HFFc6 (cell line): ENCODE measurements at places on chromosomes 1 and 21. TPM values are rescaled to one million over a fixed set of nuclear protein-coding genes. Genes with fewer than 3 reads are reported as not detected.
A peak's percentile ranks its signal among the peaks of the same experiment; 100 is the strongest.

DNA sequence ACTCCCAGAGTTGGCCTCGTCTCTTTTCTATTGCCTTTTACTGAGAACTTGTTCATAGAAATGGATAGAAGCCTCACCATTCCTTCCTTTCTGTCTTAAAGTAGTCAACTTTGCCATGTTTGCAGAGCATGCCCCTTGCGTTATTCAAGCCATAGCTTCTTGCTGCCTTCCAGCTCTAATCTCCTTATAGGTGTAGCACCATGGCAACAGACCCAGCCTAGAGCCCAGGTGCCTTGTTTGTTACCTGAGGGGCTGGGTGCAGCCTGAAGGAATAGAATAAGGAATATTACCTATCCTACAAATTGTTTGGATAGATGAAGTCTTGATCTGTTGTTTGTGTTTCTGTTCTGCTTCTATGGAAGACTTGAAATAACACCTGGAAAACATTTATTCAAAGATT lies 59.9 kb downstream of the CLEC20A start:
- no peak overlapping the region for H3K4me3 ChIP-seq
- peaks cover 21% of the 10 kb centered on the region for H3K36me3 ChIP-seq
- no peaks in the 10 kb centered on the region; the same call in 1 of the 2 replicates for H3K27me3 ChIP-seq
- no peak overlapping the region for H3K27ac ChIP-seq

- H3K27me3 ChIP-seq, result no peaks in the 10 kb centered on the region; the same call in 1 of the 2 replicates
- no peak overlapping the region for H3K4me3 ChIP-seq
- no peaks in the 10 kb centered on the region for H3K36me3 ChIP-seq
- H3K4me1 ChIP-seq, result peaks cover 5% of the 10 kb centered on the region; the same call in 1 of the 2 replicates
- peak; percentile 3 for DNase-seq
- H3K27ac ChIP-seq, result no peak overlapping the region
These were observed 196.2 kb upstream of the APP start for GRCh38 chr21:26366781-26367180.

DNA sequence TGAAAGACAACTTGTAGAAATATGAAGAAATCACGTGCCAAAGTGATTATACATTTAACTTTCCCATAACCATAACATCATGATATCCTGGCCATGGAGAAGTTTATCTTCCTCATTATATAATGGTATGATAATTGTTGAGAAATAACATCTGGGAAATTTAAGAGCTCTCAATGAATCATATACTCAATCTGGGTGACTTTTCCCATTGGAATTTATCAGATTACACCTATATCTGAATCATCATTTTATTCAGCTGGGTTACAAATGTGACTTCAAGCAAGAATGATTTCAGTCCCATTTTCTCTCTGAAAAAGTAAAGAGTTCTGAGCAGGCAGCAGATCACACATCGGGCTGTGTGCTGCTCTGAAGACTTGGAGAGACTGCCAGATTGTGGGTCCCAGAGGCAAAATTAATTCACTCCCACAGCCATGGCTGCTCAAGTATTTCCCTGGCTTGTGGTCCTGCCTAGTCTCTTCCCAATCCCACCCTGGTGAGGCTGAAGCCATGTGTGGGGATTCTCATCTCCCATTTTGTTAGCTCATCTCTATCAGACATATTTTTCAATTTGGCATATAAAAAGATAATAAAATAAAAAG lies 278.0 kb downstream of the MRPL39 start:
- H3K27ac ChIP-seq, result peak overlapping the region; percentile 96
- peak; percentile 83 for DNase-seq
- H3K36me3 ChIP-seq, result peaks cover 23% of the 10 kb centered on the region
- no peaks in the 10 kb centered on the region for H3K27me3 ChIP-seq

DNA sequence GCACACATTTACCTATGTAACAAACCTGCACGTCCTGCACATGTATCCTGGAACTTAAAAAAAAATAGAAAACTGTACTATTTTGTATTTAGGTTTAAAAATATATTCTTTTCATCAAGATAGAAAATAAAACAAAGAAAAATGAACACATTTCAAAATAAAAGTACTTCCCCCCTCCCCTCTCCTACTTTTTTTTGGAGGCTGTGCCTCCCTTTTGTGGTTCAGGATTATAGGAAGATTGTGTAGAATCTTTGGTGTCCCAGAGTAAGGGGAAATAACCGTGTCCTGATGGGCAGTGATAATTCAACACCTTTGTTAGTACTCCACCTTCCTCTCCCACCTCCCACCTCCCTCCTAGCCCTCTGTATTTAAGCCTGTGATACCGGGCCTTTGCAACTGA lies 40.1 kb downstream of the TRIM62 start:
- DNase-seq, result no peak
- H3K4me3 ChIP-seq, result no peak overlapping the region
- no peak overlapping the region for H3K27ac ChIP-seq
- H3K4me1 ChIP-seq, result peaks cover 36% of the 10 kb centered on the region

DNA sequence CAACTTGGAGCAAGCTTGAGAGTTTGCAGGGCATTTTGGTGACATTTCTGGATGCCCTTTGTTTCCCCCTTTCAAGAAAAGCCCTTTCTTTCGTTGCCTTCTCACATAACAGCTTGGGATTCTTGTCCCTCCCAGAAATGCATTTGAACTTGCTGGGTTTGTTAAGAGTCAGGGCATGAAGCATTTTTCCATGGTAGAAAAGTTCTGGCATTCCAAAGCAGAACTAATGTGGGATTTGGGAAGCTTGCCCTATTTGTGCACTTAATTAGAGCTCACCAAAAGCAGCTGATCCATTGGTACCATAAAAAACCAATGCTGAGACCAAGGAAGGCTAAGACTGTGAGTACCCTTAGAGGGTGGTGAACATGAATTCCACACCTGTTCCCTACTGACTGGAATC lies 99.8 kb upstream of the HOOK1 start:
- H3K27ac ChIP-seq, result no peak overlapping the region
- no peak for DNase-seq
- H3K27me3 ChIP-seq, result no peaks in the 10 kb centered on the region; the same call in 1 of the 2 replicates

DNA sequence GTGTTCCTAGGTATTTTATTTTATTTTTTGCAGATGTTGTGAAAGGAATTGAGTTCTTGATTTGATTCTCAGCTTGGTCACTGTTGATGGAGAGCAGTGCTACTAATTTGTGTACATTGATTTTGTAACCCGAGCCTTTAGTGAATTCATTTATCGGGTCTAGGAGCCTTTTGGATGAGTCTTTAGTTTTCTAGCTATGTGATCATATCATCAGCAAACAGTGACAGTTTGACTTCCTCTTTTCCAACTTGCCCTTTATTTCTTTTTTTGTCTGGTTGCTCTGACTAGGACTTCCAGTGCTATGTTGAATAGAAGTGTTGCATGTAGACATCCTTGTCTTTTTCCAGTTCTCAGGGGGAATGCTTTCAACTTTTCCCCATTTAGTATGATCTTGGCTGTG lies 138.9 kb downstream of the LHX8 start:
- no peak for DNase-seq
- no peaks in the 10 kb centered on the region for H3K27me3 ChIP-seq
- H3K4me3 ChIP-seq, result no peak overlapping the region
- H3K4me1 ChIP-seq, result no peaks in the 10 kb centered on the region
- no peak overlapping the region for H3K27ac ChIP-seq

GRCh38 chr21:45011426-45011825 lies 63.0 kb upstream of the ADARB1 start:
- peaks cover 28% of the 10 kb centered on the region for H3K27me3 ChIP-seq
- no peak overlapping the region for H3K27ac ChIP-seq
- no peak overlapping the region for H3K4me3 ChIP-seq
- peaks cover 8% of the 10 kb centered on the region; the same call in 1 of the 2 replicates for H3K36me3 ChIP-seq
- no peak for DNase-seq

GRCh38 chr1:241048622-241049021 lies 308.4 kb downstream of the RGS7 start:
- no peak overlapping the region for H3K4me3 ChIP-seq
- no peaks in the 10 kb centered on the region for H3K36me3 ChIP-seq
- peaks cover 2% of the 10 kb centered on the region for H3K27me3 ChIP-seq
- no peaks in the 10 kb centered on the region for H3K4me1 ChIP-seq

- peak overlapping the region; percentile 59 for H3K27ac ChIP-seq
- no peaks in the 10 kb centered on the region for H3K36me3 ChIP-seq
- peak overlapping the region; percentile 82 for H3K4me3 ChIP-seq
- peaks cover 3% of the 10 kb centered on the region; the same call in 1 of the 2 replicates for H3K27me3 ChIP-seq
- peaks cover 20% of the 10 kb centered on the region for H3K4me1 ChIP-seq
These were observed 5.9 kb upstream of the WNT2B start for GRCh38 chr1:112502826-112503225.

DNA sequence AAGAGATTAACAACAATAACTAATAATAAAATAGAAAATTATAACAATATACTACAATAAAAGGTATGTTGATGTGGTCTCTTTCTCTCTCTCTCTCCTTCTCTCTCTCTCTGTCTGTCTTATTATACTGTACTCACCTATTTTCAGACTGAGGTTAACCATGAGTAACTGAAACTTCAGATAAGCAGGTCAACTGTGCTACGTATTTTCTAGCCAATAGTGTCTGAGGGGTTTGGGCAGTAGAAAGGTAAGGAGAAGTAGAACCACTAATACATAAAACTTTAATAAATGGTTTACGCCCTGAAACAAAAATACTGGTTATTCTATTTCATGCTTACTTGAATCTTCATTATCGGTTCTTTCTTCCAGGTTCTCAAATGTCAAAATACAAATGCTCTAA lies 71.0 kb upstream of the LRRC53 start:
- no peak overlapping the region for H3K4me3 ChIP-seq
- no peaks in the 10 kb centered on the region for H3K27me3 ChIP-seq
- DNase-seq, result no peak
- no peak overlapping the region for H3K27ac ChIP-seq
- 0 out of 2 replicates have a peak, but pooled peaks cover 9% of the 10 kb centered on the region for H3K4me1 ChIP-seq

DNA sequence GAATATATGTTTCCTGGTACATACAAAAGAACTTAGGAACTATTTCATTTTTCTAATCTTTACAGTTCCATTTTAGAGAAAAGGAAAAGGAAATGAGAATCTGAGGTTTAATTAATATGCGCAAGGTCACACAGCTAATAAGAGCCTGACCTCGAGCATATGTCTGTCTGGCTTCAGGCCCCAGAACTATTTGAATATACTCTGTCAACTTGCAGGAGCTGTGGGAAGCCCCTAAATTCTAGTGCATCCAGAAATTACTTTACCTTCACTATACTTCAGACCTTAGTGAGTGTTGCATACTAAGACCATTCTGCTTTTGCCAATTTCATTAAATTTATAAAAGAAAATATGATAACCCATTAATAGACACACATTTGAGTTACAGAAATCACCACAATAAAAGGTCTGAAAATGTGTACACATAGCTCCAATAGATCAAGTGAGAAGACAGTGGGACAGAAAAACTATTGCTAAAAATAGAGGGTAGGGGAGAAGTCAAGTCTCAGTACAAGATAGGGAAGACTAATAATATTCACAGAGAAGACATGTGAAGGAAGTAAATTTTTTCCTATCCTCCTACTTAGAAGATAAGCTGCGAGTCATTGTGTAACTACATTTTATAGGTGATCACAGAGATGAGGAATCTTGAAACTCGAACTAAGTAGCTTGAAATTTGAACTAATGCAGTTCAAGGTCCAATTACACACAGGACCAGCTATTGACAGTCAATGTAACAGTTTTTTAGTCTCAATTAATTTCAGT lies 3.8 kb downstream of the RGS13 start:
- no peaks in the 10 kb centered on the region; the same call in 1 of the 2 replicates for H3K4me1 ChIP-seq
- H3K4me3 ChIP-seq, result no peak overlapping the region
- H3K27me3 ChIP-seq, result no peaks in the 10 kb centered on the region
- DNase-seq, result peak; percentile 2

DNA sequence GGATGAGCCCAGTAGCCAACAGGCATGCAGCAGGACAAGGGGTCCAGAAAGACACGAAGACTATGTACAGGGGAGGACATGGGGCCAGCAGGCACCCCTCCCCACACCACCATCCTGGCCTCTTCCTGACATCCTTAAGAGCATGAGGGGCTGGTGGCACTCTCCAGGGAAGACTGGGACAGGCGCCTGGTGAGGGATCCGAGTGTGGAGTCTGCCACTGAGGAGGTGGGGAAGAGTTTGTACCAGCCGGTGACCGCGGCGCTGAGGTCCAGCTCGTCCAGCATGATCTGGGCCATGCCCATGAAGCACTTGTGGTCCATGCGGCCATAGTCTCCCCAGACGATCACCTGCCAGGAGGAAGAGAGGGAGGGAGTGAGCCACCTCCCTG lies 39.1 kb downstream of the RIMS3 start:
- peaks cover 14% of the 10 kb centered on the region for H3K4me1 ChIP-seq
- no peak overlapping the region for H3K27ac ChIP-seq
- no peak for DNase-seq
- no peaks in the 10 kb centered on the region for H3K36me3 ChIP-seq
- peaks cover 29% of the 10 kb centered on the region for H3K27me3 ChIP-seq
- no peak overlapping the region for H3K4me3 ChIP-seq

DNA sequence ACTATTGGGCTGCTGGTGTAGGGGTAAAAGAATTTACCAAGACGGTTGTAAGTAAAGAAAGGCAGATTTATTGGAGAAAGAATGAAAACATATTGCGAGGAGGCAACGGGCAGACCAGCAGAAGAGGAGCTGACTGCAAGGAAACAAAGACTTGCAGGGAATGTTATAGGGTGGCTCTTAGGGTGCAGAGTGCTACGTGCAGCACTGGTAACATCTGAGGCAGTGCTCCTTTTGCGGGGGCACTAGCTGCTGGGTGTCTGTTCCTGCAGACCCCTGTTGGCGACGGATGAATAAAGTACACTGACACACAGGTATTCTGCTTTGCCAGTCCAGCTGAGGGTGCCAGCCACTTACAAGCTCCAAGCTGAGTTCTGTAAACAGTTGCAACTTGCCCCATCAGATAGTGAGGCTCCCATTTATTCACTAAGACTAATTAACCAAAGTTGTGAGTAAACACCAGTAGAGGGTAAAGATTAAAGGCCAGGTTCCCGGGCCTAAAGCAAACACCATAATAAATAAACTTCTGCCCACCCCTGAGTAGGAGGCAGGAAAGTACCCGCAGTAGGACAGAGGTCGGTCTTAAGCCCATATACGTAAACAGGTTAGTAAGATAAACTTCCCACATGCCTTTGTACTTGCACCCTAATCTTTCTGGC lies 140.2 kb upstream of the KCNK1 start:
- DNase-seq, result no peak
- H3K4me3 ChIP-seq, result no peak overlapping the region
- H3K27ac ChIP-seq, result no peak overlapping the region
- no peaks in the 10 kb centered on the region for H3K4me1 ChIP-seq
- no peaks in the 10 kb centered on the region; the same call in 1 of the 2 replicates for H3K36me3 ChIP-seq
- no peaks in the 10 kb centered on the region for H3K27me3 ChIP-seq

DNA sequence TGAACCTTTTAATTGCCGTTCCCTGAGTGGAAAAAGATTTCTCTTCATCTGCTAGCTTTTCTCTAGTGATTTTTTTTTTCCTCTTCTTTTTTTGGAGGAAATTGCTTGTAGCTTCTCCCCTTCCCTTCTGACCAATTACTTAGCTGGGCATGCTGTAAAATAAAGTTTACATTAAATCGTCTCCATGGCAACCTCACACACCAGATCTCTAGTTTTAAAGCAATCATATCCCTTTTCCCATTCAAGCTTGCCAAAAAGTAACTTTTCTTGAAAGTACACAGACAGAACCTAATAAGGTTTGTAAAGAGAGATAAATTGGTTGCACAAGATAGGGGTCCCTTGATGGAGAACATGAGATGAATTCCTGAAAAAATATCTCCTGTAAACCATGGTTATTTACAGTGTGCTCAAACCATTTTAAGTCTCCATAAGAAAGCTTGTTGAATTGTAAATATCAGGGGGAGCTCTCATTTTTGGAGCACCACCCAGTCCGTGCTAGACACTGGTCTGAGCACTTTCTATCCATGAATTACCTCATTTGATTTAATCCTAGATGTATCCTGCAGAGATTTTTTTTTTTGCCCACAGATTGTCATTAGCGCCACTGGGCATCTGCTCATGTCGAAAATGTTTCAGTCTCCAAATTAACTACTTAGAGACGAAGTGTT lies 32.6 kb upstream of the HTR1D start:
- peak; percentile 25 for DNase-seq
- no peak overlapping the region for H3K4me3 ChIP-seq
- peaks cover 17% of the 10 kb centered on the region for H3K4me1 ChIP-seq
- peak overlapping the region; percentile 11; the same call in 1 of the 2 replicates for H3K27ac ChIP-seq

The CD84 gene
- not detected in 3 replicates for total RNA-seq

The PLA2G4A gene
- 0.25 to 0.74 TPM (median 0.63 TPM) in 3 replicates for total RNA-seq

The YY1AP1 gene
- 39.3 and 39.6 TPM in 2 replicates for total RNA-seq
